ENCODE measurements at places on chromosomes 1 and 21.
A peak's percentile ranks its signal among the peaks of the same experiment; 100 is the strongest.

- DNase-seq, result peak; percentile 90
These were observed 9.1 kb upstream of the LUZP1 start for GRCh38 chr1:23177438-23178380.

- no peak for DNase-seq
These were observed 41.5 kb downstream of the TAS1R2 start for GRCh38 chr1:18817795-18818435.

DNA sequence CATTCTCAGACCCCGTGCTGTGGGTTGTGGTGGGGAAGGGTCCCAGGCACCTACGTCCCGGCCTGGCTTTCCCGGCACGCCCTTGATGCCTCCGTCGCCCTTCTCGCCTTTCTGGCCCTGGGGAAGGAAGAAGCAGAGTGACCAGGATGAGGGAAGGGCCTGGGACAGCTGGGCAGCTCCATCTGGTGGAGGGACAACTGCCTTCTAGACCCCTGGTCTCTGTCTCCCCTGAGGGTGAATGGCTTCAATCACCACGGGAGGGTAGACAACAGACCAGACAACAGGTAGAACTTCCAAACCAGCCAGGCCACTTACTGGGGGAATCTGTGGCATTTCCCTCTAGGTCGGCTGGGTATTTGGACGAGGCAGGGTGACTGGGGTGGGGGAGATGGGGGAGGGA lies 11.9 kb downstream of the COL16A1 start:
- no peak for DNase-seq

DNA sequence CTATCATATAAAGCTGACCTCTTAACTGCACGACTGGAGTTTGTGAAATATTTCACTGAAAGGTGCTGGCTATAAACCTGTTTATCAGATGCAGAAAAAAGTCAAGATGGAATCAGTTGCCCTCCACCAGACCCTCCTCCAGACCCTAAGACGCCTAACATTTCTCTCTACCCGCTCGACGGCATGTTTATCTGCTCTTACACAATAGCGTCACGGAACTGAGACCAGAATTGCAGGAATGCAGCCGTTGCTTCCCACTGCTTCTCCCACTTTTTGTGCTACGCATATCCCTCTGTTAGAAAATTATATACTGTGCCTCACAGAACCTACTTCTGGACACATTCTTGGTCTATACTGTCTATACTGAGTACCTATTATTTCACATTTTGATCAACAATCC lies 28.2 kb upstream of the FAM131C start:
- DNase-seq, result no peak

GRCh38 chr1:38923607-38924006 lies 18.0 kb downstream of the RHBDL2 start:
- no peak for DNase-seq

GRCh38 chr1:30335997-30336390 lies 387.4 kb downstream of the MATN1 start:
- DNase-seq, result no peak

Measured in OCI-LY7 (cell line).